Caco-2 (cell line): ENCODE measurements at places on chromosomes 2 and 18. TPM values are rescaled to one million over a fixed set of nuclear protein-coding genes. Genes with fewer than 3 reads are reported as not detected.
A peak's percentile ranks its signal among the peaks of the same experiment; 100 is the strongest.

- H3K36me3 ChIP-seq: peaks cover 24% of the 10 kb centered on the region
- no peak for DNase-seq
- H3K27me3 ChIP-seq: no peaks in the 10 kb centered on the region
- H3K4me1 ChIP-seq: peaks cover 74% of the 10 kb centered on the region
- H3K27ac ChIP-seq: peak overlapping the region; percentile 98
Measured at GRCh38 chr2:42052702-42053481, 5.1 kb downstream of the PKDCC start.

GRCh38 chr18:64090876-64091275 is 58.0 kb downstream of the LINC00305 start:
- no peak overlapping the region for H3K27ac ChIP-seq
- no peak for DNase-seq
- H3K27me3 ChIP-seq: no peaks in the 10 kb centered on the region
- H3K4me1 ChIP-seq: no peaks in the 10 kb centered on the region
- H3K4me3 ChIP-seq: no peak overlapping the region

Gene MSTN
- not detected in 2 replicates for total RNA-seq

- DNase-seq: no peak
- H3K27me3 ChIP-seq: no peaks in the 10 kb centered on the region
- peak overlapping the region; percentile 45 for H3K27ac ChIP-seq
- H3K4me3 ChIP-seq: no peak overlapping the region
Measured at GRCh38 chr2:241577413-241578122, 19.0 kb downstream of the BOK start.

Gene COMMD1
- 50.0 and 56.7 TPM in 2 replicates for total RNA-seq

Gene SCYGR4
- total RNA-seq: not detected in 2 replicates

Gene PLCD4
- total RNA-seq: 0.26 and 0.48 TPM in 2 replicates

DNA sequence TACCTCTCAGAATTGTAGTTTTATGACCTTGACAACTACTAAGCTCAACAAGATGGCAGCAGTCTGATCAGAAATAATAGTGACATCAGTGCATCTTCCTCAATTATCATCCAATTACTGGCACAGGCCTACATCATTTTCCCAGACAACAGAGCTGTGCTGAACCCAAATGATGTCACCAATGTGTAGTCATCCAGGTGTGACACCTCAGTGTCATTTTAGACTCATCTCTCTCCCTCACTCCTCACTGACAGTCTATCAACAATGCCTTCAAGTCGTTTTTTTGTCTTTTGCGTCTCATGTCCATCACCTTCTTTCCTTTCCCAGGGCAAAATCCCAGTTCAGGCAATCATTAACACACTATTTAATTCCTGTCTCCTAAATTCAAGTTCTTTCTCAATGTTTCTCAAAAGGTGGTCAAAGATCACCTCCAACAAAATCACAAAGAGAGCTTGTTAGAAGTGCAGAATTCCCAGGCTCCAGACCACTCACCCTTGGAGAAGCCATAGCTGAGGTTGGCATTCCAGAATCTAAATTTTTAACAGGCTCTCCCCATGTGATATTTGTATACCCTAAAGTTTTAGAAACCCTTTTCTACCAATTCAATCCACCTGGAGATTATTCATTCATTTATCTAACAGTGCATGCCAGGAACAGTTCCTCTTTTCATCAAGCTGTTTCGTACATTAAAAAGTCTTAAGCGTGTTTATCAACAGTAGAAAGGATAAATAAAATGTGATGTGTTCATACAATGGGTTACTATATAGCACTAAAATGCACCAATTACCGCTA is 125.3 kb upstream of the KLF7 start:
- no peak overlapping the region for H3K4me3 ChIP-seq
- H3K27me3 ChIP-seq: no peaks in the 10 kb centered on the region; the same call in 1 of the 2 replicates
- DNase-seq: no peak
- no peaks in the 10 kb centered on the region; the same call in 1 of the 2 replicates for H3K36me3 ChIP-seq
- H3K27ac ChIP-seq: no peak overlapping the region

- no peak overlapping the region for H3K4me3 ChIP-seq
- DNase-seq: no peak
- H3K27me3 ChIP-seq: no peaks in the 10 kb centered on the region
- H3K27ac ChIP-seq: no peak overlapping the region
- H3K36me3 ChIP-seq: no peaks in the 10 kb centered on the region
Measured at GRCh38 chr18:38539371-38539770, 973.8 kb upstream of the CELF4 start.

Gene TEX44
- total RNA-seq: not detected in 2 replicates

Gene LAMA3
- 34.6 and 37.9 TPM in 2 replicates for total RNA-seq

Gene HOXD8
- total RNA-seq: not detected in 2 replicates

Gene SERPINB5
- not detected in 2 replicates for total RNA-seq

DNA sequence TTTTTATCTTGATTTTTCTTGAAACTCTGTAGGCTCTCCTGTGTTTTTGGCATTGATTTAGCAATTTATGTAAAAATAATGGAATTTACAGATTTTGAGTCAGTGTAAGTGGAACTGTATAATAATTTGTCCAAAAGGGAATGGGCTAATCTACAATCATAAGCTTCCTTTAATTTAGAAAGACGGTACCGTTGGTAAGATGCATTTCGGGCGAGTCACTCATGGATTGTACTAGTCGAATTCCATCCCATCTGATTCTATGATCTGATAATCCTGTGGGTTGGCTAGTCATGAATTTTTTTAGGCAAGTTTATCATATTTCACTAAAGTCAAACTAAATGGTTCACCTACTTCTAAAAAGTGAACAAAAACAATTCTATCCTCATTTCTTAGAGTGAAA is 133.4 kb downstream of the ZNF407 start:
- no peak overlapping the region for H3K4me3 ChIP-seq
- H3K27me3 ChIP-seq: no peaks in the 10 kb centered on the region
- H3K36me3 ChIP-seq: no peaks in the 10 kb centered on the region
- DNase-seq: no peak

Gene CDKL4
- total RNA-seq: 1.4 TPM in 1 of 2 replicates, not detected in the other

DNA sequence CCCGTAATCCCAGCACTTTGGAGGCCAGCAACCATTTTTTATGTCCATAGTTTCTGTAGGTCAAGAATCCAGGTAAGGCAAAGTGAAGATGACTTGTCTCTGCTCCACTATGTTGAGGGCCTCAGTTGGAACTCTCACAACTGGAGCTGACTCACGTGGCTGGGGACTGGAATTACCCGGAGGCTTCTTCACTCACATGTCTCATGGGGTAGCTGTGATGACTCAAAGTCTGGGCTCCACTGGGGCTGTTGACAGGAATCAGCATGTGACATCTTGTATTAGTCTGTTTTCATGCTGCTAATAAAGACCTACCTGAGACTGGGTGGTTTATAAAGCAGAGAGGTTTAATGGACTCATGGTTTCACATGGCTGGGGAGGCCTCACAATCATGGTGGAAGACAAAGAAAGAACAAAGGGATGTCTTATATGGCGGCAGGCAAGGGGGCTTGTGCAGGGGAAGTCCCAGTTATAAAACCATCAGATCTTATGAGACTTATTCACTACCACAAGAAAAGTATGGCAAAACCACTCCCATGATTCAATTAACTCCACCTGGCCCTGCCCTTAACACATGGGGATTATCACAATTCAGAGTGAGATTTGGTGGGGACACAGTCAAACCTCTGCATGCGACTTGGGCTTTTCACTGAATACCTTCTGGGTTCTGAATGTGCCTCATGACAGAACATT is 7.8 kb upstream of the PPP1R1C start:
- H3K4me3 ChIP-seq: no peak overlapping the region
- H3K27me3 ChIP-seq: no peaks in the 10 kb centered on the region; the same call in 1 of the 2 replicates
- no peaks in the 10 kb centered on the region for H3K4me1 ChIP-seq
- H3K36me3 ChIP-seq: no peaks in the 10 kb centered on the region; the same call in 1 of the 2 replicates
- no peak overlapping the region for H3K27ac ChIP-seq

- no peak for DNase-seq
- H3K27me3 ChIP-seq: no peaks in the 10 kb centered on the region
- no peak overlapping the region for H3K4me3 ChIP-seq
- H3K4me1 ChIP-seq: peaks cover 21% of the 10 kb centered on the region
Measured at GRCh38 chr2:203797276-203797675, 70.3 kb upstream of the CTLA4 start.

Gene SDC1
- total RNA-seq: 23.5 and 24.3 TPM in 2 replicates

Gene PROC
- total RNA-seq: 4.1 and 6.4 TPM in 2 replicates

DNA sequence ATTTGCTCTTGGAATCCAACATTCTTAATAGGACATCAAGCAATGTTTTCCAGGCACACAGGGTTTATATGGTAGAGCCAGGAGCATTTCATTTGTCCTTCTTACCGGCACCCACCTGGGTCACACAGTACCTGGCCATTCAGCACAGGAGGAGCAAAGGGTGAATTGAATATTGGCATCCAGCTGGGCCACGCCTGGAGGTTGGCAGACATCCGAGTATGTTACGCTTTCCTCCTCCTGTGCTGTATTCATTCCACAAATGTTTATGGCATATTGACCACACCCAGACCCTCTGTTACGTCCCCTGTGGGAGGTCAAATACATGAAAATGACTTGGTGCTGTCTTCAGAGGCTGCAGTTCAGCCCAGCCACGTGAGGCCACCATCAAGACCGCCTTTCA is 206.2 kb downstream of the RTP5 start:
- no peak for DNase-seq
- H3K27me3 ChIP-seq: no peaks in the 10 kb centered on the region
- no peaks in the 10 kb centered on the region for H3K36me3 ChIP-seq
- no peak overlapping the region for H3K27ac ChIP-seq
- H3K4me1 ChIP-seq: no peaks in the 10 kb centered on the region

Gene EDAR
- 0.82 and 0.95 TPM in 2 replicates for total RNA-seq

DNA sequence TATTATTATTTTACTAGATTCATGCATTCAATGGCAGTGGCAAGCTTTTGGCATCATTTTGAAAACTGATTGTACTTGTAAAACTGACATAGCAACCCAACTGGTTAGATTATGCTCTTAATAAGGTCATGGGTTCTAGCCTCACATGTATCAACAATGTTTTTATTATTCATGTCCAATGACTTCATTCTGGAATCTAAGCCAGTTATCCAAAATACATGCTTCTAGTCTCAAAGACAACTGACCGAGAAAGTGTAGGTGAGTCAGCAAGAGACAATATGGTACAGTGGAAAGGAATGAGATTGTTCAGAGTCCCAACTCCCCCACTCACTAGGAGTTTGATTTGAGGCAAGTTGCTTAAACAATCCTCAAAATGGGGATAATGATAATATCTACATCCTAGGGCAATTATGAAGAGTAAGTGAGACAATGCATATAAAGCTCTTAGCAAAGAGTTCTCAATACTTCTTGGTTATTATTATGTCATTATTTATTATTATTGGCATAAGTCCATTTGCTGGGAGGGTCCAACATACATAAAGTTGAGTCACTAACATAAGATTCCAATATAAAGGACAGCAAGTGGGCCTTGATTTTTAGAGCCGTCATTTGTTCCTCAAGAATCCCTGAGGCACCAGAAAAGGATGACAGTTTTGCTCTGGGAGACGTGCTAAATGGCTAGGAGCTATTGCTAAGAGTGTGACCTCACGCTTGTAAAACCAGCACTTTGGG is 99.4 kb downstream of the NEB start:
- H3K4me3 ChIP-seq: no peak overlapping the region
- no peak for DNase-seq
- peaks cover 9% of the 10 kb centered on the region for H3K4me1 ChIP-seq
- no peaks in the 10 kb centered on the region for H3K36me3 ChIP-seq

GRCh38 chr18:25604894-25605597 is 253.1 kb upstream of the ZNF521 start:
- H3K27me3 ChIP-seq: no peaks in the 10 kb centered on the region
- H3K36me3 ChIP-seq: no peaks in the 10 kb centered on the region
- no peaks in the 10 kb centered on the region for H3K4me1 ChIP-seq
- no peak overlapping the region for H3K4me3 ChIP-seq
- no peak overlapping the region for H3K27ac ChIP-seq

GRCh38 chr2:71332435-71332796 is 834 bp downstream of the ZNF638 start:
- H3K4me3 ChIP-seq: peak overlapping the region; percentile 92
- no peak for DNase-seq
- H3K27ac ChIP-seq: peak overlapping the region; percentile 99
- no peaks in the 10 kb centered on the region for H3K36me3 ChIP-seq
- H3K27me3 ChIP-seq: no peaks in the 10 kb centered on the region
- H3K4me1 ChIP-seq: peaks cover 11% of the 10 kb centered on the region; the same call in 1 of the 2 replicates

GRCh38 chr2:236172255-236173035 is 4.3 kb upstream of the GBX2 start:
- no peaks in the 10 kb centered on the region for H3K27me3 ChIP-seq
- H3K36me3 ChIP-seq: no peaks in the 10 kb centered on the region
- no peak for DNase-seq

- no peaks in the 10 kb centered on the region for H3K36me3 ChIP-seq
- H3K27me3 ChIP-seq: no peaks in the 10 kb centered on the region
- H3K27ac ChIP-seq: no peak overlapping the region
Measured at GRCh38 chr2:143254110-143254509, 124.9 kb downstream of the ARHGAP15 start.

DNA sequence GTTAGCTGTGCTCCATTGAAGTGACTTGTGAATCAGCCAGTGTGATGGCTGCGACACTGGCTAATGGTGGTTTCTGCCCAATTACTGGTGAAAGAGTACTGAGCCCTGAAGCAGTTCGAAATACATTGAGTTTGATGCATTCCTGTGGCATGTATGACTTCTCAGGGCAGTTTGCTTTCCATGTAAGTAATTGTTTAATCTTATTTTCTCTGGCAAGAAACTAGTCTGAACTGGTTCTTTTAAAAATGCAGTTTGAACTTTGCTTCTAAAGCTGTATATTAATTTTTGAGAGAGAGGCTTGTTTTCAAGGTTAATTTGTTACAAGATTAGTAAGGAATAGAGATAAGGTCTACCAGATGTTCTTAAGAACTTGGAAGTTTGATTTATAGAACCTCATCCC is 46.7 kb downstream of the GLS start:
- peaks cover 33% of the 10 kb centered on the region for H3K4me1 ChIP-seq
- peak; percentile 29 for DNase-seq
- H3K4me3 ChIP-seq: no peak overlapping the region
- peaks cover 4% of the 10 kb centered on the region; the same call in 1 of the 2 replicates for H3K36me3 ChIP-seq

Gene OLA1
- 177 and 182 TPM in 2 replicates for total RNA-seq

DNA sequence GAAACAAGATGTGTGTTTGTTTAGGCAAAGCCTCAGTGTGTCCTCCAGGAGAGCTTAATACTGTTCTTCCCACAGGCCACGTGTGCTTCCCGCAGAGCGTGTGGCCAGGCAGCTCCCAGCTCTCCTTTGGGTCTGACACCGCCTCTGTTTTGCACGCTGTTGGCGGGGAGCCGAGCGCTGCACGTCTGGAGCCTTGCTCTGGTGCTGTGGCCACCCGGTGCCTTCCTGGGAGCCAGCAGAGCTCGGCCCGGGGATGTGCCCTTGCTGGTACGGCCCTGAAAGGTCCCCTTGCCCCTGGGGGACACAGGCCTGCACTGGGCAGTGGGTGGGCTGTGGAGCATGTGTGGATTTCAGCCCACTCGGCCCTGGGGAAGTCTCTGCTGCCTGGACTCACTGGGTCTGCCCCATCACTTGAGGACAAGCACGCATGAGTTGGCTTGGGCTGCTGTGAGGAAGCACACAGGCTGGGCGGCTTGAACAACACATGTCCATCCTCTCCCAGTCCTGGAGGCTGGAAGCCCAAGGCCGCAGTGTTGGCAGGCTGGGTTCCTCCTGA is 160.7 kb upstream of the HDAC4 start:
- DNase-seq: no peak
- no peaks in the 10 kb centered on the region for H3K4me1 ChIP-seq
- H3K36me3 ChIP-seq: no peaks in the 10 kb centered on the region
- H3K27me3 ChIP-seq: no peaks in the 10 kb centered on the region
- no peak overlapping the region for H3K4me3 ChIP-seq

GRCh38 chr2:101947374-101947773 is 44.4 kb upstream of the IL1R2 start:
- no peak overlapping the region for H3K27ac ChIP-seq
- no peaks in the 10 kb centered on the region for H3K36me3 ChIP-seq
- H3K4me1 ChIP-seq: no peaks in the 10 kb centered on the region
- H3K27me3 ChIP-seq: no peaks in the 10 kb centered on the region

Gene ODC1
- total RNA-seq: 277 and 285 TPM in 2 replicates

GRCh38 chr18:74392323-74392722 is 64.8 kb downstream of the DIPK1C start:
- no peak overlapping the region for H3K4me3 ChIP-seq
- H3K4me1 ChIP-seq: no peaks in the 10 kb centered on the region
- H3K27me3 ChIP-seq: no peaks in the 10 kb centered on the region; the same call in 1 of the 2 replicates
- H3K27ac ChIP-seq: no peak overlapping the region
- no peak for DNase-seq
